Panc1 (cell line): ENCODE measurements at places on chromosomes 7 and 10.

DNA sequence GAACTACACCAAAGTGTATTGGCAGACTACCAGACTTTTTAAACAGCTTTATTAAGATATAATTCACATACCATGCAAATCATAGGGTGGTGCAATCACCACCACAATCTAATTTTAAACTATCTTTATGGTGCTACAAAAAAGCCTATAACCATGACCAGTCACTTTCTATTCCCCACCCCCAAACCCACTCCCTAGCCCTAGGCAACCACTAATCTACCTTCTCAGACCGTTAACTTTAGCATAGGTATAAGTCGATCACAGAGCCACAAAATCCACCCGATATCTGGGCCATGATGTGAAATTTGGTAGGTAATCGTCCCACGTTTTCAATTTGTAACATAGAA, 536 bp upstream of the POM121 start:
- DNase-seq = no peak

- DNase-seq = no peak
Observed at GRCh38 chr7:104862719-104863118, 151.3 kb upstream of the KMT2E start.

GRCh38 chr10:12561307-12561706, 212.0 kb downstream of the CAMK1D start:
- DNase-seq = no peak

DNA sequence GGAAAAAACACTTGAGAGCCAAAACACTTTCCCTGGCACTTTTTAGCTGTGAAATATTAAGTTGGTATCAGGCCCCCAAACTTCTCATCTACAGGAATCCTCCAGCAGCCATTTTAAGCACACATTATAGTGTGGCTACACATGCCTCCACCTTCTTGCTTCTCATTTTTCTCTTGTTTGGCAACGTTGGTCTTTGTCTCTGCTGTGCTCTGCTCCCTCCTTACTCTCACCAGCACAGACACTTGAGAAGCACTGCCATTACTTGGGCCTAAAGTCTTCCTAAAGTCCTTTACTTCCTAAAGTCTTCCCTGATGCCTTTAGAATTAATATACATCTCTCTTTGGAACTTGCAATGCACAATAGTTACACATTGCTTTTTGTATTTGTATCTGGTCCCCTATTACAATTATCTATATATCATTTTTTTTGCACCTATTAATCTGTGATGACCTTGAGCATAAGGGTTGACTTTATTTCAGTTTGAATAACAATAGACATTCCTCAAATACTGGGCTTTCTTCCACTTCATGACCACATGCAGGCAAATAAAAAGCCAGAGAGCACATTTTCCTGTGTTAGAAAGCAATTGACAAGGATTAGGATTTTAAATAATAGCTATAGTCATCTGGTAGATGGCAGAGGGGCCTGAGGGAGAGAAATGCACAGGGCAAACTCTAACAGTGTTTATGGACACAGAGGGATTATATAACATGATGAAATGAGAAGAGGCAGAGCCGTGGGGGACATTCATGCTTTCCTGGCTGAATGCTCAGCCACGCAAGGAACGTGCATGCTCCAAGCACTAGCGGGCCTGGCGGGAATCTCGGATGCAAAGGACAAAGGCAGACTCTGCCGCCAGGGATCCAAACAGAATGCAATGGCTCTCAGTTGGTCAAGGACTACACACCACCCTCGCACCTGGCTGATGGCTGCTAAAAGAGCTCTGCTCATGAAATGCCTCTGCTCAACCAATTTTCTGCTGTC, 99.3 kb downstream of the CDC14C start:
- no peak for DNase-seq

- DNase-seq = no peak
Observed at GRCh38 chr10:1272079-1272776, 216.0 kb downstream of the WDR37 start.

- no peak for DNase-seq
Observed at GRCh38 chr7:30722187-30722586, 29.7 kb upstream of the INMT start.

GRCh38 chr10:79160191-79160590, 91.4 kb downstream of the ZMIZ1 start:
- no peak for DNase-seq

- DNase-seq = no peak
Observed at GRCh38 chr10:46787321-46787615, 124.0 kb upstream of the PTPN20 start.

DNA sequence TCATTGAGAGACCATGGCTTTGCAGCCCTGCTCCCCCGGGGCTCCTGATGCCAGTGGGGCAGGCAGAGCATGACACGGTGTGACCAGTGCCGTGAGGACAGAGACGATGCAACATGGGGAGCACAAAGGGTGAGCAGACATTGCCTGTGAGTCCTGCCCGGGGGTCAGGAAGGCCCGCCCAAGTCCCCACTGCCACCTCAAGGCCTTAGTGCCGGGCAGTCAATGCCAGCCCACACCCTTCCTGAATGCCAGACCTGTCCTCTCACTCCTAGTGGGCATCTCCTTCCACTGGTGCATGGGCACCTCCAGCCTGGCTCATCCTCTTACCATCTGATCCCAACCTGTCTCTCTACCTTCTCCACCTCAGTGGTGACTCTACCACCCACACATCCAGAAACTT, 157.9 kb upstream of the ZMIZ1 start:
- DNase-seq = no peak

GRCh38 chr7:69643708-69644445, 45.6 kb downstream of the AUTS2 start:
- no peak for DNase-seq

DNA sequence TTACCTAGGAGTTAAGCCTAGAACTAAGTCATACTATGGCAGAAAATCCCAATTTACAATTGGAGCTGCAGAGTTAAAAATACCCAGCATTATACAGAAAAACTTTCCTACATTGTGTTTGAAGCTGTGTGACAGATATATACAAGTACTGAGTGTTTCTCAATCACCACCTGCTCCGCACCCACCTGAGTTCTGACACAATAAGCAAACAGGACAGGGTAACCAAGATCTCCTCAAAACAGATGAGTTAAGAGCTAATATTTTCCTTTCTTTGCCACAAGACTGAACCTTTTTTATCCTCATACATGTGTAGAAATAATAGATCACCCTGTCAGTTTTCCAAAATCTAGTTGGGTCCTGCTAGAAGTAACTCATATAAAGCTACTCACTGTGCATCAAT, 186.3 kb downstream of the DOCK4 start:
- DNase-seq = no peak

DNA sequence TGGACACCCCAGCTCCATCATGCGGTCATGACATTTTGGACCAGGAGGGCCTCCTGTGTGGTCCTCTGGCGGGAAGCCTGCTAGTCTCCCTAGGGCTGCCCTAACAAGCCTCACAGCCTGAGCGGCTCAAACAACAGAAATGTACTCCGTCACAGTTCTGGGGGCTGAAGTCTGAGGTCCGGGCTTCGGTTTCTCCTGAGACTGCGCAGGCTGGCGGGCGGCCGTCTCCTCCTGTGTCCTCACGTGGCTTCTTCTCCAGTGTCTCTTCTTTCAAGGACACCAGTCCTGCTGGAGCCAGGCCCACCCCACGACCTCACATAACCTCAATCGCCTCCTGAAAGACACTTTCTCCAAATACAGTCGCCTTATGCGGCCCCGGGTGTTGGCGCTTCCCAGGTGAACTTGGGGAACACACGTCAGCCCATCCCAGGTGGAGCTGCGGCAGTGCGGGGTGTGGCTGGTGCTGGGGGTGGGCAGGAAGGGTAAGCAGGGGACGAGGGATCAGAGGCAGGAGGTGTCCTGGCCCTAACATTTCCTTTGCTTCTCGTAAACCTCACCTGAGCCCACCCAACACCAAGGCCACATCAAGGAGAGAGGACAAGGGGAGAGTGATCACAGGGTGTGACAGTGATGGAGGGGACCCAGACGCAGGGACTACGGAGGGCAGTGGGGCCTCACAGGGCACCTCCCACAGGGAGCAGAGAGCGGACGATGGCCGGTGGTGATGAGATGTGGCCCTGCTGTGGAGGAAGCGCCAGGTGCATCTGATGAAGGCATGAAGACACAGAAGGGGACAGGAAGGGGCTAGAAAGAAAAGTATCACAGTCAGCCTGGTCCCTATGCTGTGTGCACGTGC, 580.6 kb downstream of the PTPRN2 start:
- DNase-seq = no peak

DNA sequence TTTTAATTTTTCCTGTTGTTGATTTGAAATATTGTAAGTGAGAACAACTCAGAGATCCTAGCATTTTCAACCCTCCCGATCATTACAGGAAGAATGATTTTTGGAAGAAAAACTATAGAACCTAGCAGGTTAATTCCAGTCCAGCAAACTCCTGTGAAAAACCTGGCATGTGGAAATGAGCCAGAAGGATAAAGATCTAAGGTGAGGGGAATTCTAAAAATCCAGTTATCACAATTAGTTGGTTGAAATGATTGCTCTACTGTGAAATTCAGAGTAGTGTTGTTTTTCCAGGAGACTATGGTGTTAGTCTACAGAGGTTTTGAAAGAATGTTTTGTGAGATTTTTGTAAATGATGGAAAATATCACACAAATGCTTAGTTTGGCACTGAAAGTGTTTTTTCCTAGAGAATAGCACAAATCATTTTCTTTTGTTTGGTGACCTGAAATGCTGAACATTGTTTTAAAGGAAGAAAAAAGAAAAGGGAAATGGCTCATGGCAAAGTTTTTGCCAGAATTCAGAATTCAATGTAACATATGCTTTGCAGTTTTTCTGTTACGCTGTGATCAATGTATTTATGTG, 152.4 kb upstream of the SLC26A5 start:
- DNase-seq = no peak

DNA sequence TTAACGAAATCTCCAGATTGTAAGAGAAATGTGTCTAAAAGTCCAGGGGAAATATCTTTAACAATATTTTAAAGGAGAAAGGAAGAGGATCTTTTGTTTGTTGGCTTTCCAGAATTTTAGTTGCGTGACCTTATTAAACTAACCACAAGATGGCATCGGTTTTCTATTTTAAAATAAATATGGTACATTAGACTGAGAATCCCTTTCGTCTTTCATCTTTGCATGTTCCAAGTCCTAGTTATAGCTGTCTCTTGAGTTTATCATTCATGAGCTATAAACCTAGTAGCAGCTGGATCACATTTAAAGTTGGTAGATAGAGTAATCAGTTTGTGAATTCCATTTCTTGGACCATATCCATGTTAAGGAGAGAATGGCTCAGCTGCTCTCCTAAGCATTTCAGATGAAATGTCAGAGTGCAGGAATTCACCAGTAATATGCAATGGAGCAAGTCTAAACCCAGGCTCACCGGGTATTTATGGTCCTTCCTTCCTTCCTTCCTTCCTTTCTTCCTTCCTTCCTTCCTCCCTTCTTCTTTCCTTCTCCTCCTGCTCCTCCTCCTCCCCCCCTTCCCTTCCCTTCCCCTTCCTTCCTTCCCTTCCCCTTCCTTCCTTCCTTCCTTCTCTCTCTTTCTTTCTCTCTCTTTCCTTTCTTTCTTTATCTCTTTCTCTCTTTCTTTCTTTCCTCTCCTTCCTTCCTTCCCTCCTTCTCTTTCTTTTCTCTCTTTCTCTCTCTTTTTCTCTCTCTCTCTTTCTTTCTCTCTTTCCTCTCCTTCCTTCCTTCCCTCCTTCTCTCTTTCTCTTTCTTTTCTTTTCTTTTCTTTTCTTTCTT, 57.8 kb upstream of the RAB18 start:
- DNase-seq = no peak

DNA sequence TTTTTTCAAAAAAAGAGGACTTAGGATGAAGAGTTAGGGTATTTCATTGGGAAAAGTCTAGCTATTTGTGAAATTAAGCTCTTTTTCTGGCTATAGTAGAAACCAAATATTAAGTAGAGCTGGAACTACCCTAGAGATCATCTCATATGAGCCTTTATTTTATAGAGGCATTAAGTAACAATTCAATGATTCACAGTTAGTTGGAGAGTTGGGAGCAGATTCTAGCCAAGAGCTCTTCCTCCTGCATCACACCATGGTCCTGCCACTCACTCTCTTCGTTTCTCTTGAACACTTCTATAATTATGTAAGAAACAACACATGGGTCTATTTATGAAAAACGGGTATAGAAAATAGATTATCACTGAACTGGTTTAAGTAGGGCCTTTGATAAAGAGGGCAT, 76.1 kb upstream of the ANK3 start:
- no peak for DNase-seq
